ENCODE measurements at places on chromosomes 4 and X.
A peak's percentile ranks its signal among the peaks of the same experiment; 100 is the strongest.

DNA sequence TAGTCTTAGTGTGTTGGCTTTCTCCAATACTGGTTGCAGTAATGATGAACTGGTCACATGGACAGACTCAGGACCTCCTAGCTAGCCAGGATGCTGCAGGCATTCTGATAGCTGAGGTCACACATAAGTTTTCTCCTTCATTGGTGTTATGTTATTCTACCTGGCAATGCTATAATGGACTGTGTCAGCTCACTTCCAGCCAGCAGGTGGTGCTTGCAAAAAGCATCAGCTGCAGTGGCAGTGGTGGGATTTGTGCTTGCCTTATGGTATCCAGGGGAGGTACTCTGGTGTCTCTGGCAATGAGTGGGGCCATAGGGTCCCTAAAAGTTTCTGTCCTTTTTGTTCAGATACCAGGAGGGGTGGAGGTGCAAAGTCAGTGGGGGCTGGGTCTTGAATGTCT, 33.6 kb downstream of the ZNF330 start:
- no peak for DNase-seq

DNA sequence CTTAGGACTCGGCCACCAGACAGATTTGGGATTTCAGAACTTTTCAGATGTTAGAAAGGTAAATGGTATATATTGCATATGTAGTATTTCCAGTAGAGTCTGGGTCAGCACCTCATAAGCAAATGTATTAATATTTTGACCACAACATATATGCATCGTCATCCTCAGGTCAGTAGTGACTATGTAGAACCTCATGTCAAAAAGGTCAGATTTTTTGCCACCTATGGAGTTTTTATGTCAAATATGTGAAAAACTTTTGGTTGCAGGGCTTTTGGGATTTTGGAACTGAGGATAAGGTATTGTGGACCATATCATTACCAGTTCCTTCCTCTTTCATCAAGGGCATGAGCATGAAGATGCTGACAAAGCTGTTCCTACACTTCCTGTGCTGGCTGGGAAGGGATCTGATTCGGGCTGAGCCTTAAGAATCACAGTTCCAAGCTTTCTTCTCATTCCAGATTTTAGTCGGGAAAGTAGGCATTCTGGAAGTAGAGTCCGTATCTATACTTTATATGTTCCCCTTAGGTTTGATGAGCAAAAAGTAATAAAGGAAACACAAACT, 183.0 kb upstream of the PGRMC2 start:
- no peak for DNase-seq

- DNase-seq = no peak
These were observed 296.0 kb downstream of the KLHL4 start for GRCh38 chrX:87813566-87813965.

- DNase-seq = no peak
These were observed 23.6 kb upstream of the VAMP7 start for GRCh38 chrX:155857561-155857960.

GRCh38 chr4:6750286-6751221, 32.0 kb upstream of the KIAA0232 start:
- DNase-seq = no peak

GRCh38 chr4:113497154-113497884, 264.2 kb downstream of the CAMK2D start:
- no peak for DNase-seq

DNA sequence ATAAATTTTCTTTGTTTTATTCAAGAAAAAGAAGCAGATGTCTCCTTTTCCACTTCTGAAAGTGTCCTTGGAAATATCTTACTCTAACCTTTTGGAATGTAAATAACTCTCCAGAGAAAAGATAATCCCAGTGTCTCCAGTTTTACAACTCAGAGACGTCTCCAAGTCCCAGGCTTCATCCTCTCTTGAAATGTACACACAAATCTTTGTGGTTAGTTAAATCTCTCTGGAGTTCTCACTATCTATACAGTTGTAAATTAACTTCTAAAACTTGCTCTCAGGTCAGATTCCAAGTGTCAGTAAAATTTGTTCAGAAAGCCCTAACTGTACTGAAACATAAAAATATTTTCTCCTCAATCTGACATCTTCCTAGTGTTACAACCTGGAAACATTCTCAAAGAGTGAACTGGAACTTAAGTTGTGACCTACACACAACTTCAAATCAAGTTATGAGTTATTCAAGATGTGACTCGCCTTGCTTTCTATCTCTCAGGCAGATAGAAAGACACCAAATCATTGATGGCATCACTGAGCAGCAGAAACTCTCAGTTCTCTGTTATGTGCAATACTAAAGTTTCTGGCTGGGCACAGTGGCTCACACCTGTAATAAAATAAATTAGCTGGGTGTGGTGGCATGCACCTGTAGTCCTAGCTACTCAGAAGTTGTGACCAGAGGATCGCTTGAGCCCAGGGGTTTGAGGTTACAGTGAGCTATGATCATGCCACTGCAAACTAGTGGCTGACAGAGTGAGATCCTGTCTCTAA, 284.2 kb downstream of the RCHY1 start:
- no peak for DNase-seq

DNA sequence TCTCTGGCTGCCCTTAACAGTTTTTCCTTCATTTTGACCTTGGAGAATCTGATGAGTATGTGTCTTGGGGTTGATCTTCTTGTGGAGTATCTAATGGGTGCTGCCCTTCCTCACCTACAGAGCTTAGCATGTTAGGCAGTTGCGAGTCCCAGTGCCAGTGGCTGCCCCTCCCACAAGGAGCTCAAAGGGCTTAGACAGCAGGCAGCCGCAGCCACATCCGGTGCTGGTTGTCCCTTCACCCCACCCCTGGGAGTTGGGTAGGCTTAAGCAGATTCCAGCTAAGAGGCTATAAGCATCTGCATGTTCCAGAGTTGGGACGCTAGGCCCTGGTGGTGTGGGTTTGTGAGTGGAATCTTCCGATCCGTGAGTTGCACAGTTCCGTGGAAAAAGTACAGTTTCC, 322.1 kb upstream of the ARX start:
- DNase-seq = no peak

GRCh38 chr4:152682143-152682941, 2.5 kb upstream of the TMEM154 start:
- no peak for DNase-seq

- no peak for DNase-seq
These were observed 132.6 kb downstream of the INPP4B start for GRCh38 chr4:142713282-142714030.

DNA sequence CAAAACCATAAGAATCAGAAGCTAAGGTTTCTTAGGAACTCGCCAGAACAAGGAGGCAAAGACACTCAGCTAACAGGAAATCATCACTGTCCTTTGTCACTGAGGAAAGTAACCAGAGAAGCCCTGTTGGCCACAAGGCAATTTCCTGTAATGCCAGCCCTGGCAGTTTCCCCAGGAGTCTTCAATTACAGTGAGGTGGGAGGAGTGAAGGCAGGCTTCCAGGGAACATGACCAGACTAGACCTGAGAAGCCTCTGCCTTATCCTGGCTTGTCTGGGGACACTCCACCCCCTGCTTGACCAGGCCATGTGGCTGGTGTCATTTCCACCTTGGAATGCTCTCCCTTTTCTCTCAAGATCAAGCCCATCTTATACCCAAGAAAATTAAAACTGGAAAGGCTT, 125.3 kb downstream of the COL4A6 start:
- DNase-seq = peak; percentile 15

GRCh38 chr4:123652476-123652875, 255.9 kb downstream of the SPRY1 start:
- no peak for DNase-seq

DNA sequence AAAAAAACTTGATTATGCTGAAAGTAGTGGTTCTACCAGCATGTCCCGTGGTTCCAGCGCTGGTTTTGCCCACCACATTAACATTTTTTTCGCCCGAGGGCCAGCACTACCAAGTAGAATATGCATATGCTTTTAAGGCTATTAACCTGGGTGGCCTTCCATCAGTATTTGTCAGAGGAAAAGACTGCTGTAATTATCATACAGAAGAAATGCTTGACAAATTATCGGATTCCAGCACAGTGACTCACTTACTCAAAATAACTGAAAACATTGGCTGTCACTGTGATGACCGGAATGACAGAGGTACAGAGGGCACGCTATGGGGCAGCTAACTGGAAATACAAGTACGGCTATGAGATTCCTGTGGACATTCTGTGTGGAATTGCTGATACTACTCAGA, 34.6 kb downstream of the PRPS2 start:
- no peak for DNase-seq

DNA sequence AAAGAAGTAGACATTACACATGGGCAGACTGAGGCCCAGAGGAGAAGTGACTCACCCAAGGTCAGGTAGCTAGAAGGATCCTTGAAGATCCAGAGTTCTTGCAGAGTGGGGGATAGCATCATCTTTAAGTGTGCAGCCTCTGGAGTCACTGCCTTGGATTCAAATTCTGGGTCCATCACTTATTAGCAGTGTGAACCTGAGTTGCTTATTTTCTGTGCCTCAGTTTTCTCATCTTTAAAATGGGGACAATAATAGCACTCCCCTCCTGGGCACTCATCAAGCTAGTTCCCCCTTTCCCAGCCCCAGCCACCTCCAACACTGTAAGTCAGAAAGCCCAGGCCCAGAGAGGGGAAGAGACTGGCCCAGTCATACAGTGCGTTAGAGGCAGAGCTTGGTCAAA, 141.8 kb upstream of the PJA1 start:
- DNase-seq = no peak

GRCh38 chr4:112386071-112386470, 88.9 kb downstream of the ALPK1 start:
- no peak for DNase-seq

- DNase-seq = peak; percentile 68
These were observed 41.5 kb upstream of the HPRT1 start for GRCh38 chrX:134418317-134419113.

DNA sequence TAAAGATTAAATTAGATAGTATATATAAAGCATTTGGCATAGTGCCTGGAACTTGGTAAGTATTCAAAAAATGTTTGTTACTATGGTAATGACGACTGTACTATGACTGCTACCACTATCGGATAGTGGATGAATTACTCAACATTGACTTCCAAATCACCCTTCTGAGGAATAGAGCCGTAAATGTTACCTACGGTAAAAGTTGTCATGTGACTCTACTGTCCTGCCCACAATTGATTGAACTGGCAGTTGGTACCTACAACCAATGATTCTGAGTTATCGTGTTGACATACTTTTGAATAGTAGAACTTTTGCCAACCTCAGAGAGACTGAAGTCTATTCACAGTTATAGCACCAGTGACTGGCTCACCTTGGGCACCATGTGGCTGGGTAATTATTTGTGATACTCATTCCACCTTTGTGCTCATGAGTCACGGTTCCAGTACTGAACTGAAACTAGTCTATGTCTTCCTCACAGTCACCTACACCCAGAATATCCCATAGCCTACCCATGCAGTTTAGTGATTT, 185.5 kb upstream of the PITX2 start:
- no peak for DNase-seq

DNA sequence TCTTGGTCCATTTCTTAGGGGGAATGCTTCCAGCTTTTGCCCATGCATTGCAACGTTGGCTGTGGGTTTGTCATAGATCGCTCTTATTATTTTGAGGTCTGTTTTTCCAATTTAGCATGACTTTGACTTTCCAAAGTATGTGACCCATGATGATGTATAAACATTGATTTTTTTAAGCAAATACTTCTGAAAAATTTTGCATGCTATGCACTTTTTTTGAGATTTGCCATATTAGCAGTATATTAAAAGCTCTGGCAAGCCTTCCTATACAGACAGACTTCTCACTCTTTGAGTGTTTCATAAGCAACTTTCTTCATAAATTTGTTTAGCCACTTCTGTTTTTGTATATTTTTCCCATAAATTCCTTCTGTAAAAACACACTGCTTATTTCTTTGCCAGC, 746.4 kb upstream of the LCORL start:
- no peak for DNase-seq

GRCh38 chr4:145295547-145295946, 115.2 kb upstream of the OTUD4 start:
- no peak for DNase-seq

- peak; percentile 64 for DNase-seq
These were observed 13.1 kb downstream of the TCEAL7 start for GRCh38 chrX:103343105-103343504.

DNA sequence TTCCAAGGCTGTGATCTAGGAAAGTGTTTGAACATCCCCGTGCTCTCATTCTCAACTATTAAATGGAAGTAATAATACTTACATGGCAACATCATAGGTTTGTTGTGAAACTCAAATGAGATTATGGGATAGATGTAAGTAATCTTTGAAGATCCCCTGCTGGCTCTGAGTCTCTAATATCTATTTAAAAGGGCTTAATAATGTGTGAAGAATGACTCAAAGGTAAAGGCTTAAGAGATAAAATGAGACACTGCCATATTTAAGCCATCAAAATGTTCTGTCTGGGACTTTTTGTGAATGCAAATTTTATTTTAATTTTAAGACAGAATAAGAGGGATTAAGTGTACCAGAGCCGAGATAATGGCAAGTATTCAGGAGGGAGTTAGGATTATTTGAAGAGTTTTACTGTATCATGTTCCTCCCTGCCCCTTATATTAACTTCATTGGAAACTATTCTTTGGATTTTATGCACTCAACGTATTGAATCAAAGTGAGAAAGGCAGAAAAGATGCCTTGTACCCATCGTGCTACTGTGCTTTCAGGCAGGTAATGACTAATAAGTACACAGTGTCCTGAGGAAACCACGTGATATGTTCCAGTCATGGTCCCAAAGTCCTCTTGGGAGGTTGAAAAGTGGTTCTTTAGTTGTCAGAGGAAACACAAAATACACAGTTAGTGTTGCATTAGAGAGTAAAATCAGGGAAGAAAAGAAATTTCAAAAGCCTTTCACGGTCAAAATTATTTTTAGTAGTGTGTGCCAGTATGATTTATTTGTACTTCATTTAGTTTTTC, 192.4 kb downstream of the RBM46 start:
- DNase-seq = no peak

DNA sequence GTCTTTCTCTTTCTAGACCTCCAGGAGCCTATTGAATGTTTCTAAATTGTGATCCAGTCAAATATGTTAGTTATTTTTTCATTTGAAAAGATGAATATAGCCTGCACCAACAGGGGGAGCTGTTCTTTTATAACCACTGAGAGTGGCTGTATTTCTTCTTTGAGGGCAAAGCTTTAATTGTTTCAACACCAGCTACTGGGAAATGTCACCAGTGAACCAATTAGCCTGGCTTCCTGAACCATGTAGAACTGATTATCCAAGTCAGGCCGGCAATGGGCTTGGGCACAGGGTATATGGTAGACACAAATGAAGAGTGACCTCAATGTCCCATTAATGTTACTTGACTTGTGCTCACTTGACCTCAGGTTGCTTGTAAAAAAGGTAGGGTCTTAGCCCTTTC, 4.8 kb upstream of the DAPP1 start:
- peak; percentile 19 for DNase-seq

GRCh38 chr4:90419124-90419711, 292.0 kb downstream of the CCSER1 start:
- no peak for DNase-seq

- DNase-seq = no peak
These were observed 478.0 kb downstream of the KCNIP4 start for GRCh38 chr4:21470535-21470934.

- no peak for DNase-seq
These were observed 138.8 kb upstream of the NALF2 start for GRCh38 chrX:69365349-69365748.
